ENCODE measurements at places on chromosomes 13 and 19.
A peak's percentile ranks its signal among the peaks of the same experiment; 100 is the strongest.

DNA sequence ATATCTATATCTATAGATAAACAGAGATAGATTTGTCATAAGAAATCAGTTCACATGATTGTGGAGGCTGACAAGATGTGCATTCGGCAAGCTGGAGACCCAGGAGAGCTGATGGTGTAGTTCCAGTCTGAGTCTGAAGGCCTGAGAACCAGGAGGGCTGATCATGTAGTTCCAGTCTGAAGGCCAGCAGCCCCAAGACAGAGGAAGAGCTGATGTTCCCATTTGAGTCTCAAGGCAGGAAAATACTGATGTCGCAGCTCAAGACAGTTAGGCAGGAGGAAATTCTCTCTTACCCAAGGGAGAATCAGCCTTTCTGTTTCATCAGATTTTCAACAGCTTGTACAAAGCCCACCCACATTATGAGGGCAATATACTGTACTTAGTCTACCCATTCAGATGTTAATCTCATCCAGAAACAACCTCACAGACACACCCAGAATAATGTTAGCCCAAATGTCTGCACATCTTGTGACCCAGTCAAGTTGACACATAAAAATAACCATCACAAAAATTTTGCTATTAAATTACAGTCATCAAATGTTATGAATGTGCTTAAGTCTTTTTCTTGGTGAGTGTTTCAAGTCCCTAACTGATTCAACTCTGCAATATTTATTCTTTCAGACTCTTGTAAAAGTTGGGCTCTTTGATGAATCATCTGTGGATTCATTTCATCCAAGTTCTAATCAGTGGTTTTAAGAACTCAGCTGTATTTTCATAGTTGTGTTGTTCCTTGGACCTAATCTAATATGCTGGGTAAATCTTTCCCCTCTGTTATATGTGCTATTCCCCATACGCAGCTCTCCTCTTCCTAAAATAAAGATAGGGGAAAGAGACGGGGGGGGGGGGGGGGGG lies 22.7 kb upstream of the LRCH1 start:
- DNase-seq = no peak

- no peak for DNase-seq
Measured at GRCh38 chr13:37023871-37024270, 23.3 kb downstream of the EXOSC8 start.

- DNase-seq = no peak
Measured at GRCh38 chr19:16850133-16850532, 20.9 kb downstream of the SIN3B start.

GRCh38 chr13:21361706-21362105 lies 97.4 kb downstream of the ZDHHC20 start:
- no peak for DNase-seq

DNA sequence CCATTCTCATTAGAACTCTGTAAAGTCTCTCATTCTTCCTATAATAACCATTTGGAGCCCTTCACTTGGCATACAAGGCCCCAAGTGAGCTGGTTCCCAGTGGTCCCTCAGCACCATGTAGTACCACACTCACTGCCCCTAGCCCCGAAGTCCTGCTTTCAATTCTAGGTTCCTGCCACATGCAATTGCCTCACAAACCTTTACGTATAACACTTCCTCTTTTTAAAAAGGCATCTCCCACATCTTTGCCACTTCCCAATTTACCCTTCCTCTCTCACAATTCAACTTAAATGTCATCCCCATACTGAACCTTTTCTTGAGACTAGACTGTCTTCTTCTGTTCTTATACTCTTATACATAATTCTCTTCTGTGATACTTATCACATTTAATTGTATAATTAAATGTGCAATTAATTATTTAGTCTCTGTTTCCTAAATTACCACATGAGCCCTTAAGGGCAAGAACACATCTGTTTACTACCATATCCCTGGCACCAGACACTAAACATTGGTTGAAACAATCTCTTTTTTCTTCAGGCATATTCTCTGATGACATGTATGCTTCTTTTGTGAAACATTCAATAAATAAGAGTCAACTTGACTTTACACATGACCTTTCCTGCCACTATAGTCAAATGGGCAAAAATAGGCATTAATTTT lies 304.0 kb downstream of the SPRY2 start:
- DNase-seq = peak; percentile 63

- peak; percentile 81 for DNase-seq
Measured at GRCh38 chr13:114166381-114167131, 12.5 kb upstream of the CFAP97D2 start.

GRCh38 chr13:78045916-78046315 lies 127.3 kb upstream of the EDNRB start:
- no peak for DNase-seq

- peak; percentile 74 for DNase-seq
Measured at GRCh38 chr19:7975037-7975436, 30.4 kb downstream of the ELAVL1 start.

DNA sequence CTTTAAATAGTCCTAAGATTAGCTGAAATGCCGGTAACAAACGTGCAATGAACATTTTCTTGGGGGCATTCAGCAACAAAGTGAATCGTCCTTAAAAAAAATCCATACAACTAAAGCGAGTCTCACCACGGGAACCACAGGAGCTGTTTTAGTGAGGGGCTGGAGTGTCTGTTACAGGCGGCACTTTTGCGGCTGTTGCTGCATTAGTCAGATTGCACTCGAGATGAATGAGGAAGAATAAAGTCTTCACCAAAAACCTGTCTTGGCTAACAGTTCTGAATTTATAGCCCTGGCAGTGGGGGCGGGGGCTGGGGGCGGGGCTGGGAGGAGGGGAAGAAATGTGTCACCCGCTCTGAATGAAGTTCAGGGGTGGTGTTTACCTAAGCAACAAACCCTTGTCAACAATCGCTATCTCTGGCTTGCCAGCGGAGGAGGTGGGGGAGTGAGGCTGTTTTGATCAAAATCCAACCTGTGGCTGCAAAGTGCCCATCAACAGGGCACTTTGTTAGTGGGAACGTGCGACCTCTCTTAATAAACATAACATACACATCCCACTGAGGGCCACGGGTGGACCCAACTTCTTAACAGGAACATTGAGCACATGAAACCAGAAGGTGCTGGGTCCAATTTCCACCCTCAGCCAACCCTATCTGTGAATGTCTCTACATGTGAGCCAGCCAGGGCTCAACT lies 44.5 kb downstream of the RFX2 start:
- DNase-seq = no peak

- no peak for DNase-seq
Measured at GRCh38 chr19:51311351-51312257, at the start of gene IGLON5. Gene IGLON5, plus strand, starts transcription at chr19:51311644. Its CDS starts 204 bp downstream, at chr19:51311848.

DNA sequence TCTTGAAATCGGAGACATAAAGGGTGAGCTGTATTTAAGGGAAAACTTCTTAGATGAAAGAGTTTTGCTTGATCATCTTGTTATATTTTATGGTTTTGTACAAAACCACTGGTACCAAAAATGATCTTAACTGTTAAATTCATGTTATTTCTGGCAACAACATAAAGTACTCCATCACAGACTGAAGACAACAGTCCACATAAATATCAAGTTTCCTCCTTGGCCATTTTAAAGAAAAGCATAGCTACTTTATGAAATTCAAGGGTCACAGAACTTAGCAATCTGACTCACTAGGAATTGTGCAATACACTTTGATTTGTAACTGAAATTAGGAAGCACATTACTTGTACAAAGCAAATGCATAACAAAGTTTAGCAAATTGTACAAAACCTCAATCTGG lies 66.3 kb downstream of the TBC1D4 start:
- DNase-seq = no peak

- DNase-seq = no peak
Measured at GRCh38 chr19:56076498-56076897, 44.6 kb downstream of the ZNF787 start.

DNA sequence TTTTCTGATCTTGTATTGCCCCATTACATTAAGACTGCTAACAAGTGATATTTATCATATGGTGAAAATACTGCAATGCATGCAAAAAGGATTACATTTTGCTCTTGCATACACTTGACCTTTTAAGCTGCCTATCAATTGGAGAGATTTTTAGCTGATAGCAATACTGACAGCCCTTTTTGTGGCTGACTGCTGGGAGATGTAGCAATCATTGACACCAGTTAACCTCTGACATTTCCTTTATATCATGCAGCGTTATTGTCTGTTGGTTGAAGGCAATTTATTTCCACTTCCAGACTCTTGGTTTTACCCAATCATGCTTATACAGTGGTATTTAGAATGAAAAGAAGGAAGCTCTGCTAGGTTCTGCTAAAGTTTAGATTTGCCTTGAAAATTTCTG lies 364.0 kb downstream of the LMO7 start:
- DNase-seq = no peak

GRCh38 chr13:101053301-101054093 lies 362.8 kb downstream of the NALCN start:
- peak; percentile 10 for DNase-seq

- no peak for DNase-seq
Measured at GRCh38 chr19:7631577-7631976, 1.9 kb downstream of the PCP2 start.

- no peak for DNase-seq
Measured at GRCh38 chr13:94249512-94249911, 230.0 kb downstream of the DCT start.

DNA sequence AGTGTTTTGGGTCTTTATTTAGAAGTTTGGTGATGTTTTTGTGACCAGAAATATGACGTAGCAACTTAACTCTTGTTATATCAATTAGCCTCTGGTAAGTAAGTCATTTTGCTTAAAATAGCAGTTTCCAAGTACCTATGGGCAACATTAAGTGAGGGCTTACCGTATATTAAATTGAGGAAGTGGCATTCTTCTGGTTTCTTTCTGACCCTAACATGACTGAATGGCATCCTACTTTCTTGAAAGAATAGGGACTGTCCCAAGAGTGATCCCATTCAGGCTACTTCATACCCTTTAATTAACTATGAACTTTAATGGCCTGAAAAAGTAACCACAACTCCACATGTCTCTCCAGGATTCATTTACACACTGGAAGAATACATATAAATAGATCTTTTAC lies 106.6 kb downstream of the MZT1 start:
- no peak for DNase-seq

Measured in globus pallidus (tissue), 1 donor.